ENCODE measurements at places on chromosomes 2 and 18.

DNA sequence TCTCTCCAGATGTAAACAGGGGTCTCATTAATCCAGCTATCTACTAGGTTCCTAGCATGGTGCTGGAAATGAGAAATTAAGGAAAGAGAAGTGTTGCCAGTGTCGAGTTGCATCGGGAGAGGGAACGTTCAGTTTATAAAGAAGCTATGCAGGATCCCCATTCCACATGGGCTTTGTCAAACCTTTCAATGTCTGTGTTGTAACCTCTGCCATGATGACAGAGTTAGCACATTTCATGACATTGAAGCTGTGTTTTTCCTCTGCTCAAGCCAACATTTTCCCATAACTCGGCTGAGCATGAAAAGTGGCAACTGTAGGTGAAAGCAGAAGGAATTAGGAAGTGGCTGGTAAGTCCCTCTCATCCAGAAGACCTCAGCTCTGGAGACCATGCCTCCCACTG is 133.4 kb downstream of the WDSUB1 start:
- DNase-seq = no peak

DNA sequence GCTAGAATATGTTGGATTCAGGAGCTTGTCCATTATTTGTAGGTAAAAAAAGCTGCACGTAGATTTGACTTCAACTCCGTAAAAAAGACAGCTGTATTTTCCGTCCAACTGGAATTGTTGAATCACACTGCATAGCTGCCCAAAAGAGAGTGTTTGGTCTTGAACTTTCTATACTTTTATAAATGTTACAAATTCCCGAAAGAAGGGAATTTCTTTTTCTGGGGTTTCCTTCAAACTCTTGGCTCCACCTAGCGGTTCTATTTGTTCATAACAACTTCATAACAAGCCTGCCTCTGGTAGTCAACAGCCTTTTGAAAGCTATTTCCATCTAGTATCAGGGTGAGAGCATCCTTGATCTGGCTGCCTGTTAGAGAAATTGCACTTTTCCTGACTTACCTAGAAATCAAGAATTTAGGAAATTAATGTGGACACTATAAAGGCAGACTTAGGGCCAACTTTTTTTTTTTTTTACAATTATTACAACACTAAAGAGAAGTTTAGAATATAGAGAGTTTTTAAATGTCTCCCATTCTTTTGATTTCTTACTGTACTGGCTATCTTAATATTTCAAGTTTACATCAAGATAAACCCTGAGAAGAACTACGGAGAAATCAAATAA is 48.1 kb downstream of the TMEM185B start:
- DNase-seq = peak; percentile 45

DNA sequence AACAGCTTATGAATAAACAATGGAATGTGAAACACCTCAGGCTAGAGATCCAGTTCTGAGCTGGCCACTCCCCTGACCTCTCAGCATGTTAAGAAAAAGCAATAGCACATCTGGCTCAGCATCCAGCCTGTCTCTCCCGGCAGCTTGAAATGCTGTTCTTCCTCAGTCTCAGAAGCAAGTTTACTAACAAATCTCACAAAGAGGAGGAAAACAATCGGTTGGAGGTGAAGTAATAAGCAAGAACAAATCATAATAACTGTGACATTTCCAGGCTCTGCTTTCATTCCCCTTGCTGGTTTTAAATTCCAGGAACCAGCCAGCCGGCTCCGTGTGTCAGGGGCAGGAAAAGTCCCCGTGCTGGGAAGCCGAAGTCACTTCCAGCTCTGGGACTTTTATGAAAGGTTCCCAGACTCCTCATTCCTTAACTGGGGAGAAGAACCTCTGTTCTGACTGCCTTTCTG is 133.9 kb upstream of the ARL4C start:
- no peak for DNase-seq

- DNase-seq = no peak
Measured at GRCh38 chr2:223626716-223627115, 24.6 kb upstream of the SCG2 start.

DNA sequence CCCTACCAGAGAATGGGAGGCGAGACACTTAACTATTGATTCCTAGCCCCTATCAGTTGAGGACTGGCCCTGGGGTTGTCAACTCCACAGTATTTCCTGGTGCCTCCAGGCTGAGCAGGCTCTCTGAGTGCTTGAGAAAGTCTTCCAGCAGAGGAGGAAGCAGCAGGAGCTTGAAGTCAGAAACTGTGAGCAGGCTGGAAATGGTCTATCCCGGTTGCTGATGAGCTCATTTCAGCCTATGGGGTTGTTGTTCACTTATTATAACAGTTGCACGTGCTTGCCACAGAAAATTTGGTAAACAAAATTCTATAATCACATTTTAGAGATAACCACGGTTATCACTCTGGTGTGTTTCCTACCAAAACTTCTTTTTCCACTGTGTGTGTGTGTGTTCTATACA is 254.7 kb upstream of the THUMPD2 start:
- no peak for DNase-seq

DNA sequence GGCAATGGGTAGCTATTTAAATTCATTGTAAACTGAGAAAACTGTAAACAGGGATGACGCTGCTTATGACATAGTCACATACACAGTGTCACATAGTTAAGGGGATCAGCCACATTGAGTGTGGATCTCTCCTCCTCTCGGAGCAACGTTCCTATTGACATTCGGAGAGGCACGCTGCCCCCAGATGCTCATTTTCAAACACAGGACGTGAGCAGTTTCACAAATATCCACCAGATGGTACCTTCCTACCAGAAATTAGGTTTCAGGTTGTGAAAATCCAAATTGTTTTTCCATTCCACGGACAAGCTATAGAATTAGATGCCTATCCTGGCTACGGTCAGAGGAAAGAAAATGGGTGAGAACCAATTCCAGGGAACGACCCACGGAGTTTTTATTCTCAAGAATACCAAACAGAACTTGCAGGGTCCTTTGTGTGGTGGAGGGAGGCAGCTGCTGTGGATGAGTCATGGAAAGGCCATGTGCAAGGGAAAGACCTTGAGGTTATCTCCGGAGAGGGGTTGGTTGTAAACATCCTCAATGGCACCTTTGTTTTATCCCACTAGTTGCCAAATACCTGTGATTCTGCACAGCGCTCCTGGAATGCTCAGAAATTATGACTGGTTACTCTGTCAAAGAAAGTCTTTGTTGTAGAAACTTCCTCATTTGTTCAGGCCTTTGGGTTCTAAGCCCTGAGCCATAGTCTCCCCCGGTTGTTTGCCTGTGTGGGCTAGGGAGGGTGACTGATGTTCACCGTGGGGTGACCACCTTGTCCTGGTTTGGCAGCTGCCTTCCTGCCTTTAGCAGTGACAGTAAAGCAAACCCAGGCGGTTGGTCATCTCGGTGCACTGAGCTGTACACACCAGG is 88.0 kb downstream of the ACTR3 start:
- DNase-seq = no peak

DNA sequence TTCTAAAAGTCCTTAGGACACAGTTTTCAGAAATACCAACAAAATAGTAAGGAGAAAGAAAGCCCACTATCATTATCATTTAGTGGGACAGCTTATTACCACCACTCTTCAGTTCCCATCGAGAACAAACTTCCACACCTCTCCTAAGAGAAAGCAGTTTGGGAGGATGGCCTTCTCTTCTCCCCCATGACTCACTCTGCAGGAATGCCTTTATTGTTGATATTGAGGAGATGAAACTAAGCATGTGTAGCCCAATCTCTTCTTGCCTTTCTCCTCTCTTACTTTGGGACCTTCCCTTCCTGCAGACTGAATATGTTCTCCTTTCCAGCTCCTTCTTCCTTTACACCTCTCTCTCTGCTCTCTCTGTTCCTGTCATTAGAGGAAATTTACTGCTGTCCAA is 30.0 kb upstream of the ERMN start:
- DNase-seq = no peak

DNA sequence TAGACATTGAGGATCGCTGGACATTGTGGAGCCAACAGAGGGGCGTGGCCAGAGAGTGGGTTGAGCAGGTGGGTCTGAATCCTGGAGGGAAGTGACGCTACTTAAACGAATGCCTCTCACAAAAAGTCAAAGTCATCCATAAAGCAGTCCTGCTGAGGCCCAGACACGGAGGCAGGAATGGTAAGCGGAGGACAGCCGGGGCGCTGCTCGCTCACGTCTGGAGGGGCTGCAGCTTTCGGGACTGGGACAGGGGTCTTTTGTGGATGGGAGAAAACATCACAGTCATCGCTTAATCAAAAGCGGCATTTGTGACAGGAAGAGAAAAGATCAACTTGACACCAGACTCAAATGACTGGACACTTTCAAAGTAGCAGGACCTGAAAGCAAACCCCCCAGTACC is 88.4 kb downstream of the PTGR3 start:
- DNase-seq = no peak

- no peak for DNase-seq
Measured at GRCh38 chr2:65885266-65885665, 452.9 kb upstream of the SPRED2 start.

GRCh38 chr2:233152541-233152940 is 92.4 kb downstream of the INPP5D start:
- DNase-seq = no peak

GRCh38 chr2:68806511-68807109 is 64.6 kb downstream of the BMP10 start:
- no peak for DNase-seq

DNA sequence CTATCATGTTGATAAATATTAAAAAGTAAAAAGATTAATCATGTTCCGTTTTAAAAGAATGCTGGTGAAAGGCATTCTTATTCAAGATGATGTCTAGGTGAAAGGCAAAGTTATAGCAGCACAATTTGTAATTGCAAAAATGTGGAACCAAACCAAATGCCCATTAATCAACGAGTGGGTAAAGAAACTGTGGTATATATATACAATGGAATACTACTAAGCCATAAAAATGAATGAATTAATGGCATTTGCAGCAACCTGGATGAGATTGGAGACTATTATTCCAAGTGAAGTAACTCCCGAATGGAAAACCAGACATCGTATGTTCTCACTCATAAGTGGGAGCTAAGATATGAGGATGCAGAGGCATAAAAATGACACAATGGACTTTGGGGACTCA is 286.4 kb downstream of the ARHGAP15 start:
- no peak for DNase-seq

DNA sequence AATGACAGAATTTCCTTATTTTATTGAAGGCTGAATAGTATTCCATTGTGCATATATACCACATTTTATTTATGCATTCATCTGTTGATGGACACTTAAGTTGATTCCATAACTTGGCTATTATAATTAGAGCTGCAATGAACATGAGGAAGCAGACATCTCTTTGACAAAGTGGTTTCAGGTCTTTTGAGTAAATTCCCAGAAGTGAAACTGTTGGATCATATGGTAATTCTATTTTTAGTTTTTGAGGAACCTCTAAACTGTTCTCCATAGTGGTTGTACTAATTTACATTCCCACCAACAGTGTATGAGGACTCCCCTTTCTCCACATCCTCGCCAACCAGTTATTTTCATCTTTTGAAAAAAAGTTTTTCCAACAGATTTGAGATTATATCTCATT is 77.5 kb downstream of the TMEM200C start:
- no peak for DNase-seq

GRCh38 chr2:25877431-25878360 is 591 bp downstream of the ASXL2 start:
- DNase-seq = peak; percentile 70

- DNase-seq = no peak
Measured at GRCh38 chr2:48567671-48568070, 37.7 kb downstream of the STON1 start.

GRCh38 chr2:140975237-140975636 is 1155.6 kb downstream of the LRP1B start:
- no peak for DNase-seq

DNA sequence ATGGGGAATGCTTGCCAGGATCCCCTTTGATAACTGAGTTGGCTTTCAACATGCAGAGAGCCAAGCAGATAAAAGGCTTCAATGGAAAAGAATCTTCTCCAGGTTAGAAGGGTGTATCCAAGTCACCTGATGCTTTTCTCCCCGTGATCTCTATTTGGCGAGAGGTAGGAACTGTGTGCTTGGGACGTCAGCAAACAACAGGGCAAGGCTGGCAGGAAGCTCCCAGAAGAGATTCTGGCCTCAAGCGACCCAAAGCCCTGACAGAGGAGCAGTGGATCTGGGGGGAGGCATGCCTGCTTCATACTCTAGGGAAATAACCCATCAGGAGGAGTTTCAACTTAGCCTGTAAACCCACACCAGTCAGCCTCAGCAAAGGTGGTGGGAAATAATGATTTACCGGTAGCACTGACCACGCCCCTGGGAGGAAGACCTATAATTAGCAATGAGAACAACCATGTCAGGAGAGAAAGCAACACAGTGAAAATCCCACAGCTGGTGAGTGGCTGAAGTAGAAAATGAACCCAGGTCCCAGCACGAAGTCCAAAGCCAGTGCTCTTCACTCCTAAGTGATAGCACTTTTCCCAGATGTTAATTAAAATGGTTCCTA is 76.3 kb upstream of the SEC11C start:
- no peak for DNase-seq

DNA sequence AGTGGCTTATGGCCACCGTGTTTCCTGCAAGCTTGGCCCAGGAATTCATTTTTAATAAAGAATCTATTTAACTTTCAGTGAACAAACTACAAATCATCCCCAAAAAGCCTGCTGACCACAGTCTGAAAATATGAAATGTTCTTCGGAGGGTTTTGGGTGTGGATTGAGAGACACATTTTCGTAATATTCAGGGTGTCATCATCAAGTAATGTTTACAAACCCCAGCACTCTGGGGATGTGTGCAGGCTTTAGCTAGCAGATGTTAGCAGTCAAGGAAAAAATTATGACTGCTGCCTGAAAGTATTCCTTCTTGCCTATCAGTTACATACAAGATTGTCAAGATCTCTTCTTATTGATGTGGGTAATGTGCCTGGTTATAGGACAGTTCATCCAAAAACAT is 143.9 kb upstream of the FN1 start:
- no peak for DNase-seq

GRCh38 chr18:31977270-31977872 is 34.4 kb upstream of the TRAPPC8 start:
- DNase-seq = no peak

GRCh38 chr18:54612237-54612636 is 21.2 kb downstream of the DYNAP start:
- DNase-seq = no peak

DNA sequence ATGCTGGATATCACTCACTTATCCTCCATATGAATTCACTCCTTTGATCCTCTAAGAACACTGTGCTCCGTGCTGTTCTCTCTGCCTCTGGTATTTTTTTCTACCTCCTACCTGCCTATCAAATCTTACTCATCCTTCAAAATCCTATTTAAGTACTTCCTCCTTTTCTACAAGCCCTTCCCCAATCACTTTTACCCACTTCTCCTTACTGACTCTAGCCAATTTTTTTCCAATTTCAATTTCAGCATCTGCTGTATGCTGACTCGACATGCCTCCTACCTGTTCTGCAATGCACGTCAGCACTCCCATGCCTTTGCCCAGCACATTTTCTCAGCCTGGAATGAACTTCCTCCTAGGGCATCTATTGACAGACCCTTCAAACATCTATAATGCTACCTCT is 37.3 kb upstream of the LNPK start:
- no peak for DNase-seq

GRCh38 chr2:43622931-43623451 is 14.1 kb upstream of the PLEKHH2 start:
- DNase-seq = no peak
